ENCODE measurements at places on chromosomes 1 and 21. TPM values are rescaled to one million over a fixed set of nuclear protein-coding genes. Genes with fewer than 3 reads are reported as not detected.

The LRRC42 gene
- 49.6 TPM for polyA plus RNA-seq

The UBXN10 gene
- 1.3 TPM for polyA plus RNA-seq

The MEGF6 gene
- 11.1 TPM for polyA plus RNA-seq

The FTCD gene
- polyA plus RNA-seq, result 31.1 TPM

The SRGAP2 gene
- polyA plus RNA-seq, result 43.2 TPM

The PDE4B gene
- 0.65 TPM for polyA plus RNA-seq

The TTC39A gene
- 11.4 TPM for polyA plus RNA-seq

The MYOG gene
- polyA plus RNA-seq, result not detected

The FMO2 gene
- not detected for polyA plus RNA-seq

The PDZK1IP1 gene
- not detected for polyA plus RNA-seq

All from cardiac muscle cell (in vitro differentiated cells and primary cell).